ENCODE measurements at places on chromosomes 16 and 17. TPM values are rescaled to one million over a fixed set of nuclear protein-coding genes. Genes with fewer than 3 reads are reported as not detected.

SDK2 gene
- 1.0 TPM for total RNA-seq

FSCN2 gene
- 0.27 TPM for total RNA-seq

TP53TG3 gene
- total RNA-seq: not detected

PDE6G gene
- not detected for total RNA-seq

TSR3 gene
- total RNA-seq: 41.5 TPM

HEATR9 gene
- total RNA-seq: not detected

FA2H gene
- total RNA-seq: not detected

BCL6B gene
- total RNA-seq: not detected

SKAP1 gene
- not detected for total RNA-seq

CCL5 gene
- not detected for total RNA-seq

GRCh38 chr16:30430428-30430970, 669 bp upstream of the DCTPP1 start:
- no peak for DNase-seq

GRCh38 chr16:68664297-68664696, 19.2 kb downstream of the CDH3 start:
- DNase-seq: no peak

- DNase-seq: no peak
These were observed 32.9 kb downstream of the WDR45B start for GRCh38 chr17:82615084-82616020.

DNA sequence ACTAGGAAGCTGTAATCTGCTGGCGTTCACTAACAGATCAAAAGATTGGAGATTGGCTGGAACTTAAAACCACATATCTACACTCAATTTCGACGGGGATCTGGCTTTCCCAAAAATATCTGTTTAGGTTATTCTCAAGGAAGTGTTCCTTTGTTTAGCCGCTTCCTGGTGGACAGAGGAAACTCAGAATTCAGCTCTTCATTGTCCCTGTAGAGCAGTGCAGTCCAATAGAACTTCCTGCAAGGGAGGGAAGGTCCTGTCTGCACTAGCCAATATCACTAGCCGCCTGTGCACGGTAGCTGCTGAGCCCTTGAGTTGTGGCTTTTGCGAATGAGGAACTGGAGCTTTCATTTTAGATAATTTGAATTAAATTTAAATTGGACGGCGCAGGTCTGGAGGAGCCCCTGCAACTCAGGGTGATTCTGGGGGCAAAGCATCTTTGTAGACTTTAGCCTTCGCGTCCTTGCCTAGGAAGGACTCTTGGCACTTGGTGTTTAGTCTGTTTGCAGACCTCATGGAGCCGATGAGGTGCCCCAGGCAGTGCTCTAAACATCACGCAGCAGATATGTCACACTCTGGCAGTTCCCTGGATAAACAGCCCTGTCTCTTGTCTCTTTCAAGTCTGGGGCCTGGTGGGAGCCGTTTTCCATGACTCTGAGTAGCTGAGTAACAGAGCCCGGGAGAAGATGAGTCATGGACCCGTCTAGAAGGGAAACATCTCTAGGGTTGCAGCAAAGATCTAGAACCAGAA, 122.2 kb downstream of the CCDC182 start:
- DNase-seq: peak; percentile 73

DNA sequence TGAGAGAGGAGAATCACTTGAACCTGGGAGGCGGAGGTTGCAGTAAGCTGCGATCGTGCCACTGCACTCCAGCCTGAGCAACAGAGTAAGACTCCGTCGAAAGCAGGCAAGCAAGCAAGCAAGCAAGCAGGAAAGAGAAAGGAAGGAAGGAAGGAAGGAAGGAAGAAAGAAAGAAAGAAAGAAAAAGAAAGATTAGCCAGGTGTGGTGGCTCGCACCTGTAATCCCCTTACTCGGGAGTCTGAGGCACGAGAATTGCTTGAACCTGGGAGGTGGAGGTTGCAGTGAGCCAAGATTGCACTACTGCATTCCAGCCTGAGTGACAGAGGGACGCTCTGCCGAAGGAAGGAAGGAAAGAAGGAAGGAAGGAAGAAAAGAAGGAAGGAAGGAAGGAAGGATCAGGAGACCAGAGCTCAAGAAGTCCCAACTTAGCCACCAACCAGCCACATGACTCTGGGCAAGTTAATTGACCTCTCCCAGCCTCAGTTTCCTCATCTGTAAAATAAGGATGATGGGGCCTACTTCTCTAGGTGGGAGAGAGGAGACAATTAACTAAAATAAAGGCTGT, 6.5 kb downstream of the GFAP start:
- DNase-seq: no peak

DNA sequence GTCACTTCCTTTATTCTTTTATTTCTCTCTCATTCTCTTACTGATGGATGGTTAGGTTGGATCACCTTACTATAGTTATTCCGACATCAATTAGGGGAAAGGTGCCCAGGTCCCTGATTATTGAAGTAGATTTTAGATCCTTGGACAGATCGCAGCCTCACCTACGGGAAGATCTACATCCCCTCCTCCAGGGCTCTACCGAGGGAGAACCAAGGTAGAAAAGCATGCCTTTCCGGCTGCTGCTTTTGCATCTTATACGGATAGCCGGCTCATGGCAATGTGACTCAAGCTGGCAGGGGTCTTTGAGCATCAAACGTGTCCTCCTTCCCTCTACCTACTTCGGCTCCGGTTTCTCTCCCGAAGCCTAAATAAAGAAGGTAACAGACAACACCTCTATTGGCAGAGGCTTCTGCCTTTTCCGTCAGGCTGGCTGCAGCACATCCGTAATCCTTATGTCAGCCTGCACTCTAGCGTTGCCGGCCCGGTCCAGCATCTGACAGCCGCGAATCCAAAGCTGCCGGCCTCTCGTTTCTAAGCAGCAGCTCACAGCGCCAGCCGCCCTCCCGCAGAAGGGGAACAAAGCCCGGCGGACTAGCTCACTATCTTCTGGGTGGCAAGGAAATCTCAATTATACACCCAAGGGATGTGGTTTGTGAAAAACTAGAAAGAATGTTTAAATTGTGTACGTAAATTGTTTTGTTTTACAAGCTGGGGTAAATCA, 46.9 kb downstream of the IRX6 start:
- peak; percentile 39 for DNase-seq

DNA sequence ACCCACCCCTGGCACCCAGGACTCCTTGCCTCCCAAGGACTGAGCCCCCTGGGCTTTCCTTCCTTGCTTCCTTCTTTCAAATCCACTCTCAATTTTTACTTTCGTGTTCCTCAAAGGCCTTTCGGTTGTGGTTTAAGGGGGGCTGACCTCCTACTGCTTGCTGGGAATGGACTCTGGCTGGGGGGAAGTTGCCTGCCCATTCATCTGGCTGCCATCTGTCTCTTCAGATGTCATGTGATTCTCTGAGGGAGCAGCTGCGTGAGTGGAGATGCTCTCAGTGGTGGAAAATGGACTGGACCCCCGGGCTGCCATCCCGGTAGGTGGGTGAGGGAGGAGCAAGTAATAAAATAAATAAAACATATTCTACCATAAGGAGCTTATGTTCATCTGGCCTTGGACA, 93.8 kb upstream of the RPRML start:
- no peak for DNase-seq

- no peak for DNase-seq
These were observed 3.8 kb downstream of the SMARCD2 start for GRCh38 chr17:63838631-63839171.

DNA sequence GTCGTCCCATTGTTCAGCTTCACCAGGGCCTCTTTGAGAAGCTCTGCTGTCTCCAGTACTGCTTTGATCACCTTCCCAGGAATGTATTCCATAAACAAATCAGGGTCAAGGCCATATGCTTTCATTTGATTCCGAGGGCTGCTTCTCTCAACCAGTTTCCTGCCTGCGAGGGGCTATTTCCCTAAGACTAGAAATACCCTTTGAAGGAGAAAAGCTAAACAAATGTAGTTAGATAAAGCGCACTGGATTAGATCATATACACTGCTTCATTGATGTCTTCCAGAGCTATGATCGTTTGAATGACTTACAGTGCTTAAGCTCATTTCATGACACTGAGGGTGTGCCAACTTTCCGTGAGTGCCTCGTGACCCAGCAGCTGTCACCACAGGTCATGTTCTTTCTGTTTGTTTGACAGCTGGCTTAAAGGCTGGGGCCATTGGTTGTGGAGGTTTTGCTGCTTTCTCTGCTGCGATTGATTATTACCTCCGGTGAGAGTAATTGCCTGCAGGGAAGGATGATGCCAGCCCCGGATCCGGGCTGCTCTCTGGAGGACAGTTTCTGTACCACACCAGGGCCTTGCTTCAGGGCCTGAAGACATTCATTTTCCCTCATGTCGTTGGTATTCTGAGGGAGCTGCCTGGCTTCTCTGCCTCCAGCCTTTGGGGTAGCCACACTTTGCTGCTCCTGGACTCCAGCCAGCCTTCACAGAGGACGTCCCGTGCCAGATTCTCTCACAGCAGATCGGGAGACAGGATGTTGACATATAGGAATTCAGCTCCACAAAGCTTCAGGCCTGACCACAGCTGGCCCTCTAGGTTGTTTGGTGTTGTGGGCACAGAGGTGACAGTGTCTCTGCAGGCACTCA, 3.9 kb downstream of the TIMM22 start:
- DNase-seq: peak; percentile 85

- DNase-seq: no peak
These were observed 233.3 kb downstream of the XYLT1 start for GRCh38 chr16:17237350-17237944.

GRCh38 chr17:2776589-2777241, 19.5 kb upstream of the RAP1GAP2 start:
- no peak for DNase-seq

- DNase-seq: no peak
These were observed 100.9 kb downstream of the AMFR start for GRCh38 chr16:56324406-56324805.

DNA sequence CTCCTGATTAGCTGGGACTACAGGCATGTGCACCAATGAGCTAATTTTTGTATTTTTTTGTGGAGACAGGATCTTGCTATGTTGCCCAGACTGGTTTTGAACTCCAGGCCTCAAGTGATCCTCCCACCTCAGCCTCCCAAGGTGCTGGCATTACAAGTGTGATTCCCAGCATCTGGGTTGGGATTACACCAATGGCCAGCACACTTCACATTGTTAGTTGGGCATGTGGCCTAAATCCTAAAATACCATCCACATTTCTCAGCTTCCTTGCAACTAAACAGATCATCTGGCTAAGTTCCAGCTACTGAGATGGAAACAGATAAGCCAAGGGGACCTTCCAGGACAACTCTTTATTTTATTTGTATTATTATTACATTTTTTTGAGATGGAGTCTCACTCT, 9.9 kb downstream of the RABEP2 start:
- DNase-seq: no peak

DNA sequence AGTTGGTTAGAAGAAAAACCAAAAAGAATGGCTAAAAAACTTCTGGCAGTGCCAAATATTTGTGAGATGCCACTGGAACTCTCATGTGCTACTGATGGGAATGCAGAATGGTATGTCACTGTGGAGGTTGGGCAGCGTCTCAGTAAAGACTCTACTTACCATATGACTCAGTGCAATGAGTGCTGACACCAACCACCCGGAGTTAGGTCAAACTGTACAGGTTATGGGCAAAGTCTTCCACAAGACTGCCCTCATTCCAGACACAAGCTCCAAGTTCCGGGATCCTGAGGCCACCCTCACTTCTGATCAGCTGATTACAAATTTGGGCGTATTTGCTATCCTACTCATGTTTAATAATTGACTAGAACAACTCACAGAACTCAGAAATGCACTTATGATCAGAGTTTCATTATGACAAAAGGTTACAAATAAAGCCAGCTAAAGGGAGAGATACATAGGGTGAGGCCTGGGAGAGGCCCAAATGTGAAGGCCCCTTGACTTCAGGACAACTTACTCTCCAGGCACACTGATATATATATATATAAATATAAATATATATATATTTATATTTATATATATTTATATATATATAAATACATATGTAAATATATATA, 114.9 kb downstream of the TRIM37 start:
- DNase-seq: no peak

- DNase-seq: no peak
These were observed 202.6 kb downstream of the CYLD start for GRCh38 chr16:50944436-50944835.

GRCh38 chr17:8038954-8039610, at the start of gene ALOX15B:
ALOX15B (plus strand) TSS chr17:8039059; CDS start chr17:8039156, 97 bp downstream.
- no peak for DNase-seq

DNA sequence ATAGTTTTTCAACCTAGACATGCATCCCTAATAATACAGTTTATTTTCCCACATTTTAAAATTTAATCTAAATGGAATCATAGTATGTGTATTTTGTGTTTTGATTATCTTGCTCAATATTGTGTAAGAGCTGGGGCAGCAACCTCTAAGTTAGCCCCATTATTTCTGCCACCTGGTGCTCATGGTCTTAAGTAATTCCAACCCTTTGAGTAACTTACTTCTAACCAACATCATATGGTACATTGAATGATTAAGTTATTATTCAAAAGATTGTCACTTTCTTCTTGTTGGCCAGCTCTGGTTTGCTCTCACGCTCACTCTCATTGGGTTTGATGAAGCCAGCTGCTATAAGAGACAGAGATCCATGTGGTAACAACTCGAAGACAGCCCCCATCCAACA, 3.9 kb upstream of the KRTAP4-3 start:
- no peak for DNase-seq

DNA sequence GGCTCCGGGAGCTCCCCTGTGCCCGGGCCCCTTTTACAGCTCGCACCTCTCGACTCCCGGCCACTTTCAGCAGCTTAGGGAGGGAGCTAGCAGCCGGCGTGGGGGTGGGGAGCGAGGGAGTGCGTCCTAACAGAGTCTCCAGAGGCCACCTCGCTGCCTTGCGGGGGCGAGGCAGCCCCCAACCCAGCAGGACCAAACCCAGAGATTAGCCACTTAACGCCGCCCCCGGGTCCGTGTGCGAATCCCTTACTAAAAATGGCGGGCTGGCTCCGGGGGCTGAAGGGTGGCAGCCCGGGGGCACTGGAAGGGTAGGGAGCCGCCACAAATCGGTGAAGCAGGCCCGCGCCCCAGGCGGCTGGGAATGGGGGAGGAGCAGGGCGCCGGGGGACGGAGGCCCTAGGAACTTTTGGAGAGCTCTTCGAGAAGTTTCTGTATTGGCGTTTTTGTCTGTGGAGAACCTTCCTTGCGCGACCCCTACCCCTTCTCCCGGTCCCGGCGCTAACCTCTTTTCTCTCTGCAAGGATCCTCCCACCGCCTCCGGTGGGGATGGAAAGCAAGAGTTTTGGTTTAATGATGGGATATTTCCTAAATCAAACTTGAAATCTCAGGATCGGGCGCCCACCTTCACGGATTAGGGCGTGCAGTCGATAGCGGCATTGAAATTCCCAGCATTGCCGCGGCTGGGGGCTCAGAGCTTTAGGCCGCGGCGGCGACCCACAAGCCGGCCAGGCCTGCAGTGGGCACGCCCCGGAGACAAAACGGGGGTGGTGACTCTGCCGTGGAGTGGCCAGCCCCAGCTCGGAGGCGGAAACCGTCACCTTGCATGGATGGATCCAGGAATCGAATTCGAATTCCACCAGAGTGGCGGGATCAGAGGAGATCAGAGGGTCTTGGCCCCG, 793 bp upstream of the IRX3 start:
- DNase-seq: no peak
